ENCODE measurements at places on chromosomes 7 and 10. TPM values are rescaled to one million over a fixed set of nuclear protein-coding genes. Genes with fewer than 3 reads are reported as not detected.

Gene CAMK2B
- total RNA-seq, result not detected

- DNase-seq, result no peak
These were observed 56.7 kb downstream of the BTAF1 start for GRCh38 chr10:91980319-91980718.

- no peak for DNase-seq
These were observed 2.3 kb downstream of the INSYN2A start for GRCh38 chr10:127194111-127194510.

DNA sequence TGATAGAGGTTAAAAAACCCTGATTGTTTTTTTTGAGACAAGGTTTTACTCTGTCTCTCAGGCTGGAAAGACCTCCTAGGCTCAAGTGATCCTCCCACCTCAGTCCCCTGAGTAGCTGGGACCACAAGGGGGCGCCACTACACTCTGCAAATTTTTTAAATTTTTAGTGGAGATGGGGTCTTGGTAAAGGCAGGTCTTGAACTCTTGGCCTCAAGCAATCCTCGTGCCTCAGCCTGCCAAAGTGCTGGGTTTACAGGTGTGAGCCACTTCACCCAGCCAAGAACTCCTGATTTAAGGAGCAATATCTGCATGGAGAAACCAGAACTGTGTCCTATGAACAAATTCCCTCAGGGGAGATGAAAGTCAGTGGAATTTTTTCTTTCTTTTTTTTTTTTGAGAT is 7.3 kb upstream of the KLHDC10 start:
- no peak for DNase-seq

GRCh38 chr7:112190120-112190519 is 16.1 kb downstream of the DOCK4 start:
- DNase-seq, result no peak

DNA sequence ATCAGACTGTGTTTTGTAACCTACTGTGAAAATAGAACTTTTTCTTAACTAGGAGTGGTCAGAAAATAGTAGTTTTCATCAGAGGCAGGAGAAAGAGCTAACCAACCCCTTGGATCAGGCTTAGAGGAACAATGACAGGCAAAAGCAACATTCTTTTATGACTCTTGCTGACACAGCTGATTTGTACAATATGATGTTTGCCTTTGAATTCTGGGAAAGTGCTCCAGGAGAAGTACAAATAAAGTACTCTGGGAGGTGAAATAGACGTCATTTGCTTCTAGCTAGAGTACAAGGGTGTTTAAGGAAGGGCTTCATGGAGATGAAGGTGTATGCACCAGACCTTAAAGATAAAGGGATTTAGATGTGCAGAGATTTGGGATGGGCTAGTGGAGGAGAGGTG is 75.1 kb upstream of the KIAA1217 start:
- no peak for DNase-seq

DNA sequence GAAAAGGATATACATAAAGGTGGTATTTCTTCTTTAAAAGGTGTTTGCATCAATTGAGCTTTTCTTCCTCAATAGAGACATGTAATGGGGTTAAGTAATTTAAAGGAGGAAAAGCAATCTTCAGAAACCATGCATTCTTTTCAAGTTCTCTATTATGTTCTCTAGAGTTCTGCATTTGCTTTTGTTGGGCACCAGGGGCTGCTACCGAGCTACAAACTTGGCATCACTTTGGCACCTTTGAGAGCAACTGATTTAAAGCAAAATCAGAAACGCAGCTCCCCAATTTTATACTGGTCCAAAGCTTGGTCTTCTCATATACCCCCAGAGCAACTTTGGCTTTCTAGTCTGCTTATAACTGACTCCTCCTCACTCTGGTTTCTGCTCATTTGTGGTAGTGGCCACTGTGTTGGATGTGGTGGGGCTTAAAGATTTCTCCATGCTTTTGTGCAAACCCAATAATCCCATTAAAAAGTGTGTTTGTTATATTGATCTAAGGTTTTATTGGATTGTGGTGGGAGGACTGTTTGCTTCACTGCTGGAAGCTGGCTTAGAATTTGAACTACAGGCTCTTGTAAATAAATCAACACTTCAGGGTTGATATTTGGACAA is 712.1 kb downstream of the PHTF2 start:
- DNase-seq, result peak; percentile 38

DNA sequence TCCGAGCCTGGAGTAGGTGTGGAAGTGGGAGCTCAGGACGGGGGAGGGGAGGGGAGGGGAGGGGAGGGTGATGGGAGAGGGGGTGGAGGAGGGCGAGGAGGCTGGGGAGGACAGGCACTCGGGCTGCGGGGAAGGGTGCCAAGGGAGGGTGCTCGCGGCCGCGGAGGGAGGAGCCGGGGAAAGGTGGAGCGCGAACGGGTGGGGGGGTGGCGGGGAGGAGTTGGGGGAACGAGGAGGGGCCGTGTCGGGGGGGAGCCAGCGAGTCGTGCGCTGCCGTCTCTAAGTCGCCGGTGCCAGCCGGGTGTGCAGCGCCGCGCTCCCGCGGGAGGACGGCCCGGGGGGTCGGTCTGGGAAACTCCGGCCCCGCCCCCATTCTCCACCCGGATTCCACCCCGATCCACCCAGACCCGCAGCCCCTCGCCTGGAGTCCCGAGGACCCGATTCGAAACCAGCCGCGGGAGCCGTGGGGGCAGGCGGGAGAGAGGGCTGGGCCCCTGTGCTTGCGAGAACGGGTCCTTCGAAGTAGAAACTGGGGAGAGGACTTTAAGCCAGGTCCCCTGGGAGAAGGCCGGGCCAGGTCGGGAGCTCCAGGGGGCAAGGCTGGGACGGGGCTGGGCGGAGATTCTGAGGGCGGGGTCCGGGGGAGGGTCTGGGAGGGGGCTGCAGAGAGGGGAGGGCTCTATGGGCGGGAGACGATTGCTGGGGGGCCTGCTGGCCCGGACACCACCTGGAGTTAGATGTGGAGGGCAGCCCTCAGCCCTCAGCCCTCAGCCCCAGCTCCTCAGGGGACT is at the start of gene ZNF467:
ZNF467 (minus strand) TSS at position 143 of the 791 bp plus-strand sequence. CDS start 2,556 bp downstream, outside the sequence.
- peak; percentile 80 for DNase-seq

DNA sequence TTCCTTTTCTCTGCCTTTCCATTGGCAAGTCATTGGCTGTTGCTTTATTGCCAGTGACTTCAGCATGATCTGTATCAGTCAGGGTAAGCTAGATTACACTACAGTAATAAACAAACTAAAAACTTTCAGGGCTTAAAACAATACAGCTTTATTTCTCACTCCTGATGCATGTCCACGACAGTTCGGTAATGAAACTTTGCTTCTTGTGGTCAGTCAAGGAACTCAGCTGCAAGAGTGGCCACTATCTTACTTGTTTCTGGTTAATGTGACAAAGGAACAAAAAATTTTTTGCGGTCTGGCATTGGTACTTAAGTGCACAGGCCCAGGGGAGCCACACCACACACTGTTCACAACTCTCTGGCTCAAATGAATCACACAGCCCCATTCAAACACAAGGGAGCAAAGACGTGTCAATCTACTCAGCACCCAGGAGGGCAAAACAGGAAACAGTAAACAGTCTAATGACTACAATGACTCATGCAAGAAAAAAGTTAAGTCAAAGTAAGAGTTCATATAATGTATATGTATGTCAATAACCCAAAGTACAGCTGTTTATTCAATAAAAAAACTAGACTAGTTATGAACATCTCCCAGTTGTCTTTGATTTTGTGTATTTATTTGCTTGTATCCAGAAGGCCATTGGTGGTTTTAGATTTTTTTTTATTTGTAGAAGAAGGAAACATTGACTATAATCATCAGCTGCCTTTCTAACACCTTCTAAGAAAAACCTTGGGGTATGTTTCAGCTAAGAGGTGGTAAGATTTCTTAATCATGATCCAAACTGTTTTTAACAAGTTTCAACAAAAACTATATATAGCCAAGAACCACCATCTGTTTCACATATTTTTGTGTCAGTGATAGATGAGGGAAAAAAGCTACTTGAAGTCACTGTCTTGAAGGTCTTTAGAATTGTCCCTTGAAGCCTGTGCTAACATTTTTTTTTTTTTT is 134.4 kb upstream of the FAM3C start:
- DNase-seq, result peak; percentile 65

All from osteoblast (primary cell).